AG09309 (cell line): ENCODE measurements at places on chromosomes 5 and 9.

GRCh38 chr5:95283022-95283615, 1.8 kb downstream of the MCTP1 start:
- DNase-seq = no peak

- no peak for DNase-seq
These were observed 2.5 kb upstream of the FSD1L start for GRCh38 chr9:105445203-105445881.

DNA sequence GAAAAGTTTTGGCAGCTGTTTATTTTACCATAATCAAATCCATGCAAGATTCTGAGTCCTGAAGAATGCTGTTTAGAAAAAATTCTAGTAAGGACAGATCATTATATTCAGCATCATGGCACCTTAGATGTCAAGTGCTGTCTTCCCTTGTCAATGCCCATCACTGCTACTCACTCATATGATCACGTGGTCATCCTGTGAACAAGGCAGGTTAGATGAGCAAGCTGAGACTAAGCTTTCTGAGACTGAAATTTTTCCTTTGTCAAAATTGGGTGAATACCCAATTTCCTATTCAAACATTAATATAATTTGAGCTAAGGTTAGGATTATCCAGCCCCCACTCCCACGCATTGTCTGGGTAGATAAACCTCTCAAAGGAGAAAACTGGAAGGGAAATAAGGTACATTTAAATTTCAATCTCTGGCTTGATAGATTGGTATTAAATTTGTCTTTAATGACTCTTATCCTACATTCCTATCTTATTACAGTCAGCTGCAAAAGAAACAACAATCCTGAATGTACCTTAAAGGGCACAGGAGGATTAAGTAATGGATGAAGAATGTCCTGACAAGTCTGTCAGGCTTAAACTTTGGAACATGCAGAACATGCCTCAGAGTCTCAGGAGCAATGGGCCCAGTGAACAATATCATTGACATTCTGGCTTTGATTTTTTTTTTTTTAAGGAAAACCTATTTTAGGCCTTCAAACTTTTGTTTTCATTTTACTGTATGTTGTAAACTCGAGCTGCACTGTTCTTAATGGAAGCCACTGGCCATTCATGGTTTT, 148.7 kb upstream of the RANBP3L start:
- DNase-seq = no peak

DNA sequence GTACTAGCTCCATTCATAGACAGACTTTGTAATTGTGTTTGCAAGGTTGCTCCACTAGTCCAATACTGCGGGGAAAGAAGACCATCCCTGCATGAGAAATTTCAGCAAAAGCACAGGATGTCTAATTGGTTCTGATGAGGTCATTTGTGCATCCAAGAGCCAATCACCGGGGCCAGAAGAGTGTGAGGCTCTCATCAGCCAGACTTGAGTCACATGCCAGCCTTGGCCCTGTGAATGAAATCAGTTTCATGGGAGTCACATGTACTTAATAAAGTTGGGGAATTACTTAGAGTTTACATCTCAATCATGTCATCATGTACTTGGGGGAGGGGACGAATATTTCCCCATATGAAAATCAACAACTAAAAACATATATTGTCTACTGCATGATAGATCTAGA, 1236.0 kb downstream of the MAT2B start:
- DNase-seq = no peak

DNA sequence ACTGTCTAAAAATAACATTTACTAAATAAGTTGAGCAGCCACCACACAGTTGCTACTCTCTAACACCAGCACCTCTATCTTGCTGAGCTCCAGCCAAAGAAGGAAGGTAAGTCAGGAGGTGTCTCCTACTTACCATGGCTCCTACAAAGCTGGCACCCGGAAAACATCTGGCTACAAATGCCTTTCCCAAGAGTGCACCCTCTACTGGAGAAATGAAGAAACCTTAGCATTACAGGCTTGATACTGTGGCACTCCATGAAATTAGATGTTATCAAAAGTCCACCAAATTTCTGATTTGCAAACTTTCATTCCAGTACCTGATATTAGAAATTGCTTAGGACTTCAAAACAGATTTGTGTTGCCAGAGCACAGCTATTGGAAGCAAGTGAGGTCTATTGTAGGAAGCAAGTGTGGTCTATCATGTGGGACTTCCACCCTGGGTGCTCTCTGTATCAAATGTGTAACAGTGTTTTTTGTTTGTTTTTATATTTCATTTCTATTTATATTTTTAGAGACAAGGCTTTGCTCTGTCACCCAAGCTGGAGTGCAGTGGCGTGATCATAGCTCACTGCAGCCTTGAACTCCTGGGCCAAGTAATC, 25.7 kb upstream of the RFK start:
- no peak for DNase-seq

DNA sequence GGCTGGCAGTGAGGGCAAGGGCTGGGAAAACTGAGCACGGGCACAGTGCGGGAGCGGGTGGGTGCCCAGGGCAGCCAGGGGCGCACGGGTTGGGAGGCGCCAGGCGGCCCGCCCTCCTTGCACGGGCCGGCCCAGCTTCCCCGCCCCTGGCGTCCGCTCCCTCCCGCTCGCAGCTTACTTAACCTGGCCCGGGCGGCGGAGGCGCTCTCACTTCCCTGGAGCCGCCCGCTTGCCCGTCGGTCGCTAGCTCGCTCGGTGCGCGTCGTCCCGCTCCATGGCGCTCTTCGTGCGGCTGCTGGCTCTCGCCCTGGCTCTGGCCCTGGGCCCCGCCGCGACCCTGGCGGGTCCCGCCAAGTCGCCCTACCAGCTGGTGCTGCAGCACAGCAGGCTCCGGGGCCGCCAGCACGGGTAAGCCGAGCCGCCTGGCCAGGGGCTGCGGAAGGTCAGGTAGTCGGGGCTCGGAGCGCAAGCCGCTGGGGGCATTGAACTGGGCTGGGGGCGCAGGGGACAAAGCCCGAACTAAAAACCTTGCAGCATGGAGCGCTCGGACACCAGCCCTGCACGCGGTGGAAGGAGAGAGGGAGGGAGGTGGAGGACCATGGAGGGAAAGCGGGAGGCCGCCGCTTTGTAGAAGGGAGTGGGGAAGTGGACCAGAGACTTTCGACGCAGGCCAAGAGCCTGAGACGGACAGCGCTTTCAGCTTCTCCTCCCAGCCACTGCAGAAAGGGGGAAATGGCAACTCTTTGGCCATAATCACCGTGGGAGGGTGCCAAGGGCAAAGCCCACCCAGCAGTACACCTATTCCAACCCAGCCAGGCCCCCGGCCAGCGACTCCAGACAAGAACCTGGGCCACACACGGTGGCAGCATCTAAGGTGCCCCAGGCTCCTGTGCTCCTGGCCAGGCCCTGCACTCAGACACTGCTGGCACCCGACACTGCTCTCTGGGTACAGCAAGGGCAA, at the start of gene TGFBI:
Gene TGFBI (plus strand): TSS at position 207 of the 961 bp plus-strand sequence. CDS start 68 bp downstream, at position 275.
- DNase-seq = no peak

- no peak for DNase-seq
These were observed 265.9 kb upstream of the SLC24A2 start for GRCh38 chr9:20054734-20055133.

DNA sequence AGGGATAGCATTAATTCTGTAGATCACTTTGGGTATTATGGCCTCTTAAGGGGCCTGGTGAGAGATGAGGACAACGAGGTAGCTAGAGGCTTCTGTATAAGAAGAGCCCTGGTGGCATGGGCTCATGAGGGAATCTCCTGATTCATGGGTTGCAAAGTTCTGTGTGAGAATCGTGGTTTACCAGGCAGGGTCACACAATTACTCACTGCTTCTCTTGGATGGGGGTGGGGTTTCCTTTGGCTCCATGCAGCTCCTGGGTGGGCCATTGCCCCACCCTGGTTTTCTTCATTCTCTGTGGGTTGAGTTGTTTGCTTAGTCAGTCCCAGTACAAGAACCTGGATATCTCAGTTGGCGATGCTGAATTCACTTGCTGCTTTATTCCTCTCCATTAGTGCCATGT, 30.9 kb upstream of the TNFSF15 start:
- DNase-seq = no peak

DNA sequence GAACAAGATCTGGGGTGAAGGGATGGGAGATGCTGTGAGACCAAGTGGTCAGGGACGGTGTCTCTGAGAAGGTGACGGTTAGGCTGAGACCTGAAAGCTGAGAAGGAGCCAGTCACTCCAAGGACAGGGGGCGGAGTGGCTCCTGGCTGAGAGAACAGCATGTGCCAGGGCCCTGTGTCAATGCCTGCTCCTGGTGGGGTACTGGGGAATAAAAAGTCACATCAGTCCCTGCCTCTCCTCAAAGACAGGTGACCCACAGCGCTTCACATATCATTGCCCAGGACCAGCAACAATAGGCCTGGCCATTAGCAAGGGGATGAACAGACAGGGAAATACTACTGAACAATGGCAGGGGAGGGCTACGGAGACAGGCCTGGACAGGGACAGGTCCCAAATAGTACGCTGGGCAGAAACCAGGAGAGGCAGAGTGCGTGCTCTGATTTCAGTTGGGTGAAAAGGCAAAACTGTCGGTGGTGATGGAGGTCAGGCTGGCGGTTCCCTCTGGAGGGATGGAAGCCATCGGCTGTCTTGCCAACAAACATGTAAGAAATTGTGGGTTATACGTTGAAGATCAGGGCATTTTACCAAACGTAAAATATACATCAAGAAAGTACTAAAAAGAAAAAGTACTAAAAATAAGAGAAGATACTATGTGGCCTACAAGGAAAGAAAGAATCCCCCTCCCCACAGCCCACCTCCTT, 64.3 kb downstream of the C9orf50 start:
- no peak for DNase-seq

DNA sequence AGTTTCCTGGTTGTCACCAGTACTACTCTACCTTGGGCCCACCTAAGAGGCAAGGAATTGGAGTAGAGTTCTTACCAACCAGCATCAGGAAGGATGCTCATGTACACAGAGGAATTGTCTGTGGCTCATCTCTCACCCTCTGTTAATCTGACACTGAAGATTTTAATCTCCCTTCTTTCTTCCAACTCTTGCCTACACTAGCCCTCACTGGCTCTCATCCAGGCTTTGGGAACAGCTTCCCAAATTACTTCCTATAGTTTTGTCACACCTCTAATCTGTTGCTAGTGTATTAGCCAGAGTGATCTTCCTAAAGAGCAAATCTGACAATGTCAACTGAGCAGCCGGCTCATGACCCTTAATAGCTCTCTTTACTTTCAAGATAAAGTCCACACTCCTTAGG, 218.7 kb upstream of the TRIM32 start:
- DNase-seq = no peak

- peak; percentile 39 for DNase-seq
These were observed 1037.0 kb downstream of the NR2F1-AS1 start for GRCh38 chr5:92544036-92544435.

DNA sequence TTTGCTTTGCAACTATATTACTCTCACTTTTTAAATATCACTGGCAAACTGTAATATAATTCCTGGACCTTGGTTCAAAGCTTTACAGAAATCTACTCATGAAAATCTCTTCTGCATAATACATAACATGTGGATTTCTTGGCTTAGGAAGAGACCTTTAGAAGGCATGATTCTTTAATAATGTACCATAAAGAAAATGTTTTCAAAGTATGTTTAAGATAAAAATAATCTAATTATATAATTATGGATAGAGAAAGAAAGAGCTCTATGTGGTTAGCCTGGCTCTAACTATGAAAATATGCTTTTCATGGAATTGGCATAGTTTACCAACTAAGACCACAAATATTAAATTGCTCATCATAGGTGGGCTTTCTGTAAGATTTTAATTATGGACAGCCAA, 817.8 kb downstream of the TLE1 start:
- no peak for DNase-seq

GRCh38 chr5:79499640-79500273, 14.2 kb downstream of the HOMER1 start:
- DNase-seq = no peak

DNA sequence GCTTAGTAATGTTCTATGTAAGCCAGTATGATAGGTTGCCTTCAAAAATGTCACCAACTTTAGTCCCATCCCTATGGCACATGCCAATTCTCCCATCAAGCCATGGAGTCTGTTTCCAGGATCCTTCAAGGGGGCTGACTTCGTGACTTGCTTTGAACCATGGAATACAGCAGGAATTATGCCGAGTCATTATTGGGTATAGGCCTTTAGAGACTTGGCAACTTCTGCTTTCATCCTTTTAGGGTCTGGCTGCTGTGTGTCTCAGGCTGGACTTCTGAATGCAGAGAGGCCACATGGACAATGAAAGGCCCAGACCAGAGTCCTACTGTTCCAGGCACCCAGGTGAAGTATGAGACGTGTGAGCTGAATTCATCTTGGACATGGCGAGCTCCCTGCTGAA, 109.8 kb downstream of the DENND1A start:
- no peak for DNase-seq

GRCh38 chr9:123525957-123526356, 170.0 kb downstream of the CRB2 start:
- no peak for DNase-seq

GRCh38 chr5:78888580-78889368, 96.3 kb downstream of the ARSB start:
- DNase-seq = no peak
